ENCODE measurements at places on chromosomes 4 and X. TPM values are rescaled to one million over a fixed set of nuclear protein-coding genes. Genes with fewer than 3 reads are reported as not detected.

The LINC00632 gene
- 24.8 TPM for total RNA-seq

The SYTL5 gene
- total RNA-seq = 0.16 TPM

The TMEM156 gene
- not detected for total RNA-seq

The SATL1 gene
- not detected for total RNA-seq

The MORF4L2 gene
- total RNA-seq = 675 TPM
